ENCODE measurements at places on chromosomes 2 and 18.

GRCh38 chr18:78860117-78860516 is 119.5 kb upstream of the SALL3 start:
- DNase-seq = no peak

DNA sequence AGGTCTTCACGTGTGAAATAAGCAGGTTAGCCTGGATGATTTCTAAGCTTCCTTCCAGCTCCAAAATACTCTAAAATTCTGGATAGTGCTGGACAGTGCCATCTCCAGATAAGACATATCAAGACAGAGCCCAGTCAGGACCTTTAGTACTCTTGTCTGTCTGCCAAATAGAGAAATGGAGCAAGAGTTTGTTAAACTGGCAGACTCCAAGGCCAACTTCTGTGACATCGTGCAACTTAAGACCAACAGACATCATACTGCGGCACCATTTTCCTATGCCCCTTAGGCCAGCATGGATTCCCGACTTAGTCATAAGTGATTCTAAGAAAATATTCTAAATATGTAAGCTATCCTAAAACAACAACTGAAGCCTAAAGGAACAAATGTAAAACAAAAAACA is 118.6 kb downstream of the RBMS1 start:
- no peak for DNase-seq

- DNase-seq = no peak
These were observed 651 bp upstream of the STAM2 start for GRCh38 chr2:152176113-152176714.

GRCh38 chr2:152600697-152601096 is 116.6 kb downstream of the PRPF40A start:
- no peak for DNase-seq

DNA sequence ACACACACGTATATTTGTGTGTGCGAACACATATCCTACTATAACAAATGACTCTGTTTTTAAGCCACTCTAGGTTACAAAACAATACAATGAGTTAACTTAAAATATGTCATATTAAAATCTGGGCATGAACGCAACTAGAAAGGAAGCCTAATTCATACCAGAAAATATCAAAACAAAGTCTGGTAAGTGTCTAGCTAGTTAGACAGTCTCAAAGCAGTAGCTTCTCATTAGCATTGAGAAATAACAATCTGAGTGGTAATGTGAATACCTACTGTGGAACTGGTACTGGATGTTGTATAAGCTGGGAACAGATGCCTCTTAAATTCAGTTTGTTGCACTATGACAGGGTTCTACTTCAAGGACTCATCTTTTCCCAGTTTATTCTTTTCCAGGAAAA is 32.5 kb upstream of the WIPF1 start:
- DNase-seq = no peak

GRCh38 chr2:26970928-26971627 is 641 bp downstream of the MAPRE3 start:
- DNase-seq = no peak

GRCh38 chr18:77983270-77983669 is 733.6 kb downstream of the GALR1 start:
- DNase-seq = no peak

DNA sequence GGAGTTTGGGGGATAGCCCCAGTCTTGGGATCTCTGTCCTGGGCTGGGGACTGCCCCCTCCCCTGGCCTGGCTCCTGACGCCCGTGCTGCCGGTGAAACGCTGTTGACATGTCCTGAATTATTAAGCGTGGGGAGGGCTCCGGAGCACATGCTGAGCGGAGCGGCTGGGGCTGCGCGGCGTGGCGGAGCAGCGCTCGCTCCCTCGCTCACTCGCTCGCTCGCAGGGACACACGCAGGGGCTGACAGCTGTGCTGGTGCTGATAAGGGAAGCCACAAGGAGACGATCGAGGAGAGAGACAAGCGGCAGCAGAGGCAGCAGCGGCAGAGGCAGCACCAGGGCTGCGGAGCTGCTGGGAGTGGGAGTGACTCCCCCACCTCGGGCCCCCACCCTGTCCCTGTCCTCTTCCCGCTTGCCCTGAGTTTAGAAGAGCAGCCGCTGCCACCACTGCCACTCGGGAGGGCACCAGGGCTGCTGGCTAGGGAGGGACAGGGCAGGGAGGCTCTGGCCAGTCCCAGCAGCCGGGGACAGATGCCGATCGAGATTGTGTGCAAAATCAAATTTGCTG is at the start of gene ASIC4:
TSS of gene ASIC4 (plus strand) at position 287 of the 566 bp plus-strand sequence. CDS start at position 530, 243 bp downstream.
- no peak for DNase-seq

GRCh38 chr2:44186810-44187209 is 18.1 kb downstream of the PPM1B start:
- no peak for DNase-seq

DNA sequence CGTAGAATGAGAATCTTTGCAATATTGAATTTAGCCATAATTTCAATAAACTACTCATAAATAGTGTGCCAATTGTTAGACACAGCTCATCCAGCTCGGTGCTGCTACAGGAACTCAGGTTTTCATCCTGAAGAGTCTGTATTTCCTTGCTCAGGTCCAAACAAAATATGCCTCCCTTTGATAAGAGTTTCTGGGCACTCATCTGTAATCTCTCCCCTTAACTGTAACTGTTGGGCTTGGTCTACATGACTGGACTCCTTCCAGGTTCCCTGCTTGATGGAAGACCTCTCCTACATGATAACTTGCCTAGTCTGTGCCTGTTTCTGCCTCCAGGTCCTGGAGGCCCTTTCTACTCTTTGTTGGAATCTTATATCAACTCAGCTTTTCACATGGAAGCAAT is 57.9 kb downstream of the GCA start:
- DNase-seq = no peak

GRCh38 chr18:34840256-34840826 is 130.2 kb downstream of the DTNA start:
- no peak for DNase-seq

- DNase-seq = no peak
These were observed 1.4 kb downstream of the TTC39C start for GRCh38 chr18:24015639-24016631.

DNA sequence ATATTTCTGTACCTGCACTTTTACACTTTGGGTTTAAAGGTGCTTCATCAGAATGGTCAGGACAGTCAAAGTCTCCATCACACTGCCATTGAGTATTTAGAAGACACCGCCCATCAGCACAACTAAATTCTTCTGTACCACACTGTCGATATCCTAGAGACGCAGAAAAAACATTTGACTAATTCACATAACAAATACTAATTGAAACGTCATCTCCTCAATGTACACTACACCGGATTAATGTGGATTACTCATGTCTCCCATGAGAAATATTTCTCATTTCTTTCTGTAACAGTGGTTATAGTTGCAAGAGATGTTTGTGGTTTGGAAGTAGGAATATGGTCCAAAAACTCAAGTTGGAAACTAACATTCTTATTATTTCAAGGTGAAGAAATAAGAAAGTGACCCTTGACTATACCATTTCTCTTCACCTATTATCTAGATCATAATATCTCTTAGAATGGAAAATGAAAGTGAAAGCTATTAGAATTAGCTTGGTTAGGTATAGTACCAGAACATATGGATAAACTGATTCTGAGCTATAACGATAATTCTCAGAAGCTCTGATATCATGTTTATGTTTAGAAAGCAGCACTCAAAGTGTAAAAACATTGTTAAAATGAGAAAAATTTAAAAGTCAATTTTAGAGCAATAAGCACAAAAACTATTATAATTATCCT is 1627.7 kb downstream of the LRP1B start:
- no peak for DNase-seq

GRCh38 chr2:43130548-43130875 is 95.9 kb downstream of the ZFP36L2 start:
- no peak for DNase-seq

DNA sequence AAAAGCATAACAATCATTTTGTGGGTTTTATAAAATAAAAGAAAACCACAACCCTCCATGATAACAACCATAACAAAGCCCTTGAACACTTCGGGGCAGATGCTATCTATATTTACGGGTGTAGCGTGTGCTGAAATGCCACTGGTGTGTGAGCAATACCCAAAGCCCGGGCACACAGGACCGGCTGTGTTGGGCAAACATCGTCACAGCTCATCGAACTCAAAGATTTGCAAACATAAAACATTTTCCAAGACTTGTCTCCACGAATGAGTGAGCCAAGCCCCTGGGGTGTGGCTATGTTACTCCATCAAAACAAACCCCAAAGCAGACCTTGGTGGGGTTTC is 290.2 kb downstream of the LPIN1 start:
- DNase-seq = no peak

GRCh38 chr2:100976645-100977391 is 25.3 kb upstream of the RPL31 start:
- no peak for DNase-seq

GRCh38 chr2:163558251-163559021 is 177.4 kb downstream of the FIGN start:
- DNase-seq = no peak

DNA sequence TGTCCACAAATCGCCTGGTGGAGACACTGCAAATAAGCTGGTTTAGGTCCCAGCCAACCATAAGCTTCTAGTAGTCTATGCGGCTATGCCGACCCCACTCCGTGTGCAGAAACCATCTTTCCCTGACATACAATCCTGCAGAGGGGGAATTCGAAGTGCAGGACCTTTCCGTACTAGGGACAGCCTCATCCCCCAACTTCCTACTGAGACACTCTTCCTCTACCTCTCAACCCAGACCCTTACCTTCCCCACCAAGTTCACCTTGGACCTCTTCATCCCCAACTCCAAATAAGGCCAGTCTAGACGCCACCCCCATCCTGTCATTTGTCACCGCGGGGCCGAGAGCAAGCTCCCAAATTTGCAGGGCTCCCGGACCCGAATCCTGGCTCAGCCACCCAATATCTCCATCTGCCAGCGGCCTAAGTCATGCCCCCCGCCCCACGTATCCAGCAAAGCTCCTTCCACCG is 496 bp downstream of the SUCLG1 start:
- peak; percentile 1 for DNase-seq

GRCh38 chr2:230447455-230448451 is 31.8 kb downstream of the SP100 start:
- DNase-seq = no peak

GRCh38 chr18:68186039-68186438 is 528.9 kb downstream of the TMX3 start:
- no peak for DNase-seq

GRCh38 chr2:96870626-96871255 is 861 bp upstream of the SEMA4C start:
- peak; percentile 37 for DNase-seq

- DNase-seq = no peak
These were observed 53.3 kb upstream of the B3GNT7 start for GRCh38 chr2:231342061-231342711.

GRCh38 chr18:54222922-54223567 is 1.4 kb downstream of the MBD2 start:
- no peak for DNase-seq

DNA sequence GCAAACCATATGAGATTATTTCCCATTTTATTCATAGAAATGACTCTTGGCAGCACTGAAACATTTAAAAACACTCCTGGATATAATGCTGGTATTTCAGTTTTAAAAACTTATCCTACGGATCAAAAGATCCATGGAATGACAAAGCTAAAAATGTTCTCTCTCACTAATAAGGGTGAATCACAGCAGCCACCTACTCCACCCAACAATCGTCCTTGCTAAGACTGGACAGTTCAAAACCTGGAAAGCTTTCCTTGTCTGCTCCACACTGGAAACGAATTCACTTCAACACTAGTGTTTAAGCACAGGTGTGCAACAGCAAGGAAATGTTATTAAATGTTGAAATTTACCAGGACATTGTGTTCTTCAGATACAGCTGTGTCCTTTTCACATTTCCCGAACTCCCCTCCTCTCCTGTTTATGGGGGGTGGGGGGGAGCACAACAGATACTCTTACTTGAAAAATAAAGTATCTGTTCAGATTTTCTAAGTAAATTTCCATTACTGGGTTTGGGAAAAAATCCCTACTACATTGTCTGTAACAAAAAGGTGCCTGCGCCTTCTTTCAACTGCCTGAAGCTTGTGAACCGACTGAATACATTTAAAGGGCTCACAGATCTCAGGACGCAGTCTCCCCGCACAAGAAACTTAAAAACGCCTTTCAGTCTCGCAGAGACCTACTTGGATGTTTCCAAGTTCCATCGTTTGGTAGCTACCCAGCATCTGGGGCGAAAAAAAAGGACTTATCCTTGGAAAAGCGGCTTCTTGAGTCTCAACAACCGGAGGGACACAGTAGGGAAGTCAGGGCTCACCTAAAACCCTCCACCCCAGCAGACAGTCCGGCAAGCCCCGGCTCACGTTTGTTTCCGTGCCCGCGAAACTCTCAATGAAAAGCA is 1.3 kb downstream of the YWHAQ start:
- no peak for DNase-seq

DNA sequence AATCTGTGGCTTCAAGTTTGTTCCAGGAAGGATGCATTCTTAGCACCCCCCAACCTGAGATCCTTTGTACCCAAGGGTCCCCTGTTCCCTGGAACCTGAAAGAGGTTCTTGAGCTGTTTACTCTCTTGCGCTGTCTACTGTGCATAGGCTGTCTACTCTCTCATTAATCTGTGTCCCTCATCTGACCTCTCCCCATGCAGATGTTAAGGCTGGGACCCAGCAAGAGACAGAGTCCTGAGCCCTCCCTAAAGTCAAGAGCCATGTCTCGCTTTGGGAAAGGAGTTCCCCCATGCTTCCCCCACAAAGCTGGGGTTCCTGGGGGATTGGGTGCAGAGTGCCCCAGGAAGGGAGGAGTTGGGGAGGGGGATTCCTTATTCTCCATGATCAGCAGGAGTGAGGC is 312.9 kb downstream of the CYP26B1 start:
- no peak for DNase-seq

- DNase-seq = no peak
These were observed 644.2 kb upstream of the SETBP1 start for GRCh38 chr18:44036501-44036900.

GRCh38 chr2:226354434-226354833 is 445.2 kb downstream of the IRS1 start:
- no peak for DNase-seq

DNA sequence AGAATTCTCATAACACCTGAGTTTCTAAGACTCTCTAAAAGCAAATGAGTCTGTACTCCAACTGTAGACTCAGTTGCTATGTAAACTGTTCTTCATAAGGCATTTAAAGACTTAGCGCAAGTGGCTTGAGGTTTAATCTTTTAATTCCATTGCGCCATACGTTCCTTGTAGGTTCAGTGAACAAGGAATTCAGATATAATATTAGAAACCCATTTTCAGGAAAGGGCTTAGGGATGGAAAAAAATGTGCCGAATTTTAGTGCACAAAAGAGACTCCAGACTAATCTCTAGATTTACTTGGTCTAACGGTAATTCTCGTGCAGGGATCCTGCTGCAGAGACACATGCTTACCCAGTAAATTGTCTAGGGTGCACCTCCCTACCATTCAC is 268.9 kb upstream of the TANK start:
- DNase-seq = no peak

GRCh38 chr2:158153270-158154015 is 51.8 kb downstream of the UPP2 start:
- no peak for DNase-seq

- no peak for DNase-seq
These were observed 14.6 kb upstream of the ITGAV start for GRCh38 chr2:186575302-186575701.

DNA sequence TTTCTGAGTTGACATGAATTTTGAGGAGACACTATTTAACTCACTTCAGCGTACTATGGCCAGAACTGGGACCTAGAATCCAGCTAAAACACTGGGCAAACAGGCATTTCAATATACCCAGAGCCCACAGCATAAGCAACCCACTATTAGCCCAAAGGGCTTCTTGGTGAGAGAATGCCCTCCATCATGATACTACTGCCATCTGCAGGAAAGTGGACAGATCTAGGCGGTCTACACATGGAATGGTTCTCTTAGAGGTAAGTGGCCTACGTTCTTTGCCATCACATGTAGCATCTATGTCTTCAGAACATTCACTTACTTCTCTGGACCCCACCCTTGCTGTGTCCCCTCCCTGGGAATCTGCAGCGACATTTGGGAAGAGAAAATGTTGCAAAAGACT is 181.3 kb upstream of the LINC00305 start:
- no peak for DNase-seq

Measured in activated T-cell treated with anti-CD3 and anti-CD28 coated beads for 1 hour (primary cell).